ENCODE measurements at places on chromosomes 2 and 18. TPM values are rescaled to one million over a fixed set of nuclear protein-coding genes. Genes with fewer than 3 reads are reported as not detected.

IL1B gene
- polyA plus RNA-seq = 0.58 TPM

MOCOS gene
- polyA plus RNA-seq = 1.0 TPM

BOLL gene
- not detected for polyA plus RNA-seq

ADD2 gene
- polyA plus RNA-seq = 6.3 TPM

IMPA2 gene
- 82.6 TPM for polyA plus RNA-seq

NEU2 gene
- not detected for polyA plus RNA-seq

TXNL4A gene
- polyA plus RNA-seq = 69.2 TPM

GPR75 gene
- polyA plus RNA-seq = 4.4 TPM

IL36A gene
- polyA plus RNA-seq = not detected

KATNAL2 gene
- polyA plus RNA-seq = 6.4 TPM

SCYGR1 gene
- not detected for polyA plus RNA-seq

SGPP2 gene
- 2.2 TPM for polyA plus RNA-seq

CNGA3 gene
- polyA plus RNA-seq = not detected

MSTN gene
- 0.51 TPM for polyA plus RNA-seq

SERPINB12 gene
- not detected for polyA plus RNA-seq

ZNF385B gene
- polyA plus RNA-seq = 6.5 TPM

DIS3L2 gene
- polyA plus RNA-seq = 36.3 TPM

SEPTIN10 gene
- 150 TPM for polyA plus RNA-seq

VWC2L gene
- not detected for polyA plus RNA-seq

MAB21L4 gene
- 0.79 TPM for polyA plus RNA-seq

BCL11A gene
- 30.9 TPM for polyA plus RNA-seq

SRD5A2 gene
- 0.28 TPM for polyA plus RNA-seq

CYP27A1 gene
- polyA plus RNA-seq = 29.9 TPM

G6PC2 gene
- not detected for polyA plus RNA-seq

ARHGEF4 gene
- polyA plus RNA-seq = 1.7 TPM

CCDC121 gene
- 13.1 TPM for polyA plus RNA-seq

PLGLB2 gene
- 5.4 TPM for polyA plus RNA-seq

CPLX4 gene
- not detected for polyA plus RNA-seq
